ENCODE measurements at places on chromosomes 13 and 19. TPM values are rescaled to one million over a fixed set of nuclear protein-coding genes. Genes with fewer than 3 reads are reported as not detected.

The STXBP2 gene
- polyA plus RNA-seq: 7.1 TPM

The CEACAM4 gene
- not detected for polyA plus RNA-seq

The B3GNT3 gene
- not detected for polyA plus RNA-seq

The ERICH6B gene
- not detected for polyA plus RNA-seq

The NDUFB7 gene
- polyA plus RNA-seq: 97.3 TPM

The DHDH gene
- 0.48 TPM for polyA plus RNA-seq

The ANGPTL4 gene
- polyA plus RNA-seq: 1.3 TPM

DNA sequence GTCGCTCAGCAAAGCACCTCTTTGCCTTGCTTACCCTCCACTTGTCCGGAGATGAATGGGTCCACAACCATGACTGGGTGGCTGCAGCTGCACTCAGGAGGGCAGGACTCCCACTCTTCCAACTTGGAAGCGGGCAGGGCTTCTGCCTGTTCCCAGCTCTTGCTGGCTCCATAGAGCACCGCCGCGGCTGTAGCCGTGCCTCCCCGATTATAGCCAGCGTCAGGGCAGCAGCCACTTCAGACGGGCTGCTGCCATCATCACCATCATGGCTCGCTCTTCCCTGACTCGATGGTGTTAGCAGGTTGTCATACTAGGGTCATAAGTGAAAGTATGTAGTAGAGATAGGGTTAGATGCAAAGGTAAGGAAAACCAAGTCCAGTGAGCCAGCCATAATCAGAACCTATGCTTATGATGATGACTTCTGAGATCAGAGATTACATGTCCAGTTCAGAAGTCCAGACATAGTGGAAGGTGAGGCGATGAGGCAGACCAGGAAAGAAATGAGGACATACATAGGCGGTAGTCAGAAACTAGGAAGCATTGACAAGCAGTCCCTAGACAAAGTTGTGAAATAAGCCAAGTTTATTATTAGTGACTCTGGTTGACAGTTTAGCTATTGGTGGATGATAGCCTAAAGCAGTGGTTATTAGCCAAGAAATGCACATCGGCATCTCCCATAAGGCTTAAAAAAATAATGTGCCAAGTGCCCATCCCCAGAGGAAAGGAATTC, 4.4 kb upstream of the INTS6 start:
- DNase-seq: no peak

GRCh38 chr13:100106005-100106404, 17.1 kb downstream of the PCCA start:
- no peak for DNase-seq

GRCh38 chr19:2122982-2123381, 26.3 kb downstream of the IZUMO4 start:
- DNase-seq: no peak

DNA sequence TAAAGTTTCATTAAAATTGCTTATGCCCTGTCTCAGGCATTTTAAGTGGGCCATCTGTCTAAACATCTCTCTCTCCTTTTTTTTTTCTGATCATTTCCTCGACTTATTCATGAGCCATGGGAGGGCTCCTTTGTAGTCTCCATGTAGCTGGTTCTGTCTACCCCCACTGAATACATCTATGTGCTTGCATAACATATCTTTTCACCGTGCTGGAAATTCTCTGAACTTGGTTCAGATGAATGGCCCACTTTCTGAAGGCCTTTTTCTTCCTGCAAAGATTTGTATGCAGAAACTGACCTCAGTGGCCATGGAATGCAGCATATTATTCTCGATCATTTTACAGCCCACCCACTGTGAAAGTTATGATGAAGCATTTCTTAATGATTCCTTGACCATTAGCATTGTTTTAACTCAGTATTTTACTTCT, 225.3 kb downstream of the GGACT start:
- peak; percentile 26 for DNase-seq

DNA sequence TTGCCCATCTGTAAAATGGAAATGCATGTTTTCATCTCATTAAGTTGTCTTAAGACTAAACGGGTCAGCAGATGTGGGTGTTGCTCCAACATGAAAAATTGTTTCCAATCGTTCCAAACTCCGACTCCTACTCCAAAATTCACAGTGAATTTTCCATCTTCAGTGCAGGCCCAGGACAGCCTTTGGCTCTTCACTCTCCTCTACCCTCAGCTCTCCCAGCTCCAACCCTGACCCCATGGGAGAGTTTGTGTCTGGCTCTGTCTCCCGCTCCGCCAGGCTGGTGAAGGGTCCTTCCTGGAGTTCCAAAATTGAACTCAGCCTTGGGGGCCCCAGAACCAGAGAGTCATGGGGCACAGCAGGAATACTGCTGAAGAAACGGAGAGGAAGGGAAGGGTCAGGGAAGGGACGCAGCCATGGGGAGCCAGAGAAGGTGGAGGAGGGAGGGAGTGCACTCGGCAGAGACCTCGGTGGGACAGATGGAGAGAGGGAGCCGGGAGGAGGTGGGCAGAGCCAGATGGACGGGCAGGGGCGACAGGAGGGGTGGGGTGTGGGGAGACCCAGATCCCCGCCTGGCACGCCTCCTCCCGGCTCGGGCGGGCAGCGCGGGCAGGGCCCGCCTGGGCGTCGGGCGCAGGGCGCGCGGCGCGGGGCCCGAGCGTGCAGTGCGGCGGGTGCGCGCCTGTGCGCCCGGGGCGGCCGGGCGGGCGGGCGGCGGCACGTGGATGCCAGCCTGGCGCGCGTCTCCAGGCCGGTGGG, 45.6 kb downstream of the CELF5 start:
- no peak for DNase-seq

GRCh38 chr13:97483465-97483864, 49.5 kb downstream of the RAP2A start:
- DNase-seq: no peak

GRCh38 chr19:30792561-30793505, 420.6 kb downstream of the ZNF536 start:
- DNase-seq: no peak

Measured in AG04450 (cell line).